ENCODE measurements at places on chromosomes 2 and 18.

- no peak for DNase-seq
Observed at GRCh38 chr2:237691029-237691907, 63.9 kb downstream of the LRRFIP1 start.

- no peak for DNase-seq
Observed at GRCh38 chr2:218428846-218429558, 10.1 kb downstream of the VIL1 start.

DNA sequence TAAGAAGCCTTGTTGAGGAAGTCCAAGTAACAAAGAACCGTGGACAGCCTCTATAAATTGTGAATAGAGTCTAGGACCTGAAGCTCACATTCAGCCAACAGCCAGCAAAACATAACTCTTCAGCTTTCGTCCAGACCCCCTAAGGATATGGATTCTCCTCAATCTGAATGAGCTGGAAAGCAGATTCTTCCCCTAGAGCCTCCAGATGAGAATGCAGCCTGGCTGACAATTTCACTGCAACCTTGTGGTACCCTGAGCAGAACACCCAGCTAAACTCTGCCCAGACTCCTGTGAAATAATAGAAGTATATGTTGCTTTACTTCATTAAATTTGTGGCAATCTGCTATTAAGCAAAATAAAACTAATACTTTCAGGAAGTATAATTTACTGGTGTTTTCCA, 483.5 kb upstream of the SLC8A1 start:
- DNase-seq = no peak

- DNase-seq = no peak
Observed at GRCh38 chr2:66890166-66890742, 455.3 kb downstream of the MEIS1 start.

DNA sequence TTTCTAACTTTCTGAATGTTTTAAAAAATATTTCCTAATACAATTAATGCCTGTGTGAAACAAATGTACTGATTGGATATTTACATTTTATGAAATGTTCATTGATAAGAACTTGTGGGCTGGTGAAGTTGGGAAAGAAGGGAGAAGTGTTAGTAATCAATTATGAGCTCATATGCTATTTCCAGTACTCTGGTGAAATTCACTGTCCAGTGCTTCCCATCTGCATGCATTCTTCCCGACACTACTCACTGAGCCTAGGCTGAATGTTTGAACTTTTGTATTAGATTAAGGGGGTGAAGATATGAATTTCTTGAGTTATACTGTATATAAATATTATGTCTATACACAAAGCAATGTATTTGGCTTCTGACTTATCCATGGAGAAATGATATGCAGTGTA, 36.0 kb downstream of the SKA1 start:
- DNase-seq = no peak

DNA sequence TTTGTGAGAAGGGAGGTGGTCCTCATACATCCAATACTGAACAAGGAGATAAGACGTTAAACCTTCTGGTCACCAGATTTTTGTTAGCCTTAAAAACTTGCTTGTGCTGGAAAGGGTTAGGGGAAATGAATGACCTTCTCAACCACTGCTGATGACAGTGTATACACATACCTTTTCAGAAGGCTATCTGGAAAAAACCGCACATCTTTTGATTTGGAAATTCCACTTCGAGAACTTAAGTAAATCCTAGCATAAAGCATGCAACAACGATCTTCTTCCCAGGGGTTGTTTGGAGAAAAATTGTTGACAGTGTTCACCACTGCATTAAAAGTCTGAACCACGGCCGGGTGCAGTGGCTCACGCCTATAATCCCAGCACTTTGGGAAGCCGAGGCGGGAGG, 7.6 kb downstream of the YWHAQ start:
- no peak for DNase-seq

- no peak for DNase-seq
Observed at GRCh38 chr18:25005541-25006403, 346.2 kb downstream of the ZNF521 start.

GRCh38 chr18:6487968-6488367, 73.3 kb upstream of the L3MBTL4 start:
- DNase-seq = no peak

- no peak for DNase-seq
Observed at GRCh38 chr2:108243566-108243965, 3.8 kb downstream of the SULT1C3 start.

DNA sequence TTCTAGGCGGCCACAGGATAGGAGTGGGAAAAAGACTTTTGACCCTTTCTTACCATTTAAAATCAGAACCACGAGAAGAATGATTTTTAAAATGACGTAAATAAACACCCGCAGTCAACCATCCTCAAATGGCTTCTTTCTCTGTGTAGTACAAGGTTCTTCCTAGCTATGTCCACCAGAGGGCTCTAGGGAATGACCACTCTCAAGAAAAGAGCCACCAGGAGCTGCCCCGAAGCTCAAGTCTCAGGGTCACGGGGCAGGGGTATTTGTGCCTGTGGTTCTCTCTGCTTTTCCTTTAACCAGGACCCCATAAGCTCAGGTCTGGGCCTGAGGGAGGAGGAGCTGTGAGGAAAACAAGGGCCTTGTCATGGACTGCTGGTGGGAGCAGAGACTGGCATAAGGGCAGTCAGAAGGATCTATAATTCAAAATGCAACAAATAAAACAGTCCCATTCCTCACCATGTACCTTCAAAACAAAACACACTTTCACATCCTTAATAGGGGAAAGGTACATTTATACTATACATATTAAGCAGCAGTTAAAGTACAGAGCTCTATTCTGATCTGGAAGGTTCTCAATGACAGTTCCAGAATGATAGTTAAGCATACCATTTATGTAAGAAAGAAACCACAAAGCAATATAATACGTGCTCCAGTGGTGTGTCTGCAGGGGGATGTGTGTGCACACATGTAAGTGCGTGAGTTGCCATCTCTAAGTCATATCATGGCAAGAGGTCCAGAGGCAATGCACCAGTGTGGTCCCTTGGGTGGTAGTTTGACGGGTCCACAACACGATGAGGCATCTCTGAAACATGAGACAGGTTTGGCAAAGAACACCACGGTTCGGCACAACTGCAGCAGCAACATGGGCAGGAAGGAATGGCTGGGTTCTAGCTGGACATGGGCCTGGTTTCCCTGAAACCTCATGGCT, 18.6 kb downstream of the LYPD1 start:
- DNase-seq = no peak

DNA sequence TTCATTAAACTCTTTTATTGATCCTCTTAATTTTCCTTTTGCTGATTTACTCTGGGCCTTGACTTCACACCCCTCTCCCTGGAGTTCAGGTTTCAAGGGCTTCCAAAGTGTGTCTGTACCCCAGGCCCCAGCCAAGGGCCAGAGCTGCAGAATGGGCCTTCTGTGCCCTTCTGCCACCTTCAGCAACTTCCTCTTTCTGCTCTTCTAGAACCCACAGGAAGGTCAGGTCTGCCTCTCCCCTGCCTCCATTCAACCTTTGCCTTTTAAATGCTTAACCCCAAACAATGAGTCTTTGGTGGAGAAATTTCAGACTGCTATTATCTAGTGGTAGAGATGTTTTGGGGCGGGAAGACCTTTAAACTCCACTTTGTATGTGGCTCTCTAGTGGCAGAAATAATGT, 63.1 kb downstream of the TSN start:
- no peak for DNase-seq

DNA sequence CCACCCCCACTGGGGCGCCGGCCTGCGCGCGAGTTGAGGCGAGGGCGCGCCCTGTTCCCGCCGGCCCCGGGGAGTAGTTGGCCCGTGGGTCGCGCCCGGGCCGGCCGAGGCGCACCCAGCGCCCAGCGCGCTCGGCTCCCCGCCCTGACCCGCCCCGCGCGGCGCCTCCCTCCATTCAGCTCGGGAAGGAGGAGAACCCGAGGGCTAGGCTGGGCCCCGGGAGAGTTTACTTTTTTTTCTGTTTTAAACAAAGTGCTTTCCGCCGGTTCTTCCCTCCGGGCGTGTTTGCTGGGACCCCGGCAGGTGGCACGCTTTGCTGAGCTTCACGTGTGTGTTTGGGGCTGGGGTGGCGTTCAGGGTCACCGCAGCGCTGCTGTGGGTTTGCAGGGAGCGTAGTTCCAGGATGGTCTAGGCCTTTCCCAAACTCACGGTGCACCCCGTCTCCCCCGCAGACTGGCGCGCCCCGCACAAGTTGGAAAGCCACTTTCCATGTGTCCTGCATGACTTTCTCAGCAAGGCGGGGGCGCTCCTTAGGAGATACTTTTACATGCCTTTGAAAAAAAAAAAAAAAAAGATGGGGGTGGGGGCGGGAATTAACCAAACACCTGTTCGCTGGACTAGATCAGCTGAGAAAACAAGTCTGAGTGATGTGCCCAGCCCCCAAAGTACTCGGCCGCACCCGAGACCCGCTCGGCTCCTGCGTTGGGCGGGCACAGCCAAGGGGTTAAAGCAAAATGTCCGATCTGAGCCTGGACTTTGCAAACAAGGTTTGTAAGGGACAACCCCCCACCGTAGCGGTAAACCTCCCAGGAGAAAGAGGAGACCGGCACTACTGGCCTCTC, 825 bp downstream of the ITGA6 start:
- DNase-seq = peak; percentile 56

- DNase-seq = no peak
Observed at GRCh38 chr2:33494155-33494779, 17.8 kb downstream of the RASGRP3 start.

DNA sequence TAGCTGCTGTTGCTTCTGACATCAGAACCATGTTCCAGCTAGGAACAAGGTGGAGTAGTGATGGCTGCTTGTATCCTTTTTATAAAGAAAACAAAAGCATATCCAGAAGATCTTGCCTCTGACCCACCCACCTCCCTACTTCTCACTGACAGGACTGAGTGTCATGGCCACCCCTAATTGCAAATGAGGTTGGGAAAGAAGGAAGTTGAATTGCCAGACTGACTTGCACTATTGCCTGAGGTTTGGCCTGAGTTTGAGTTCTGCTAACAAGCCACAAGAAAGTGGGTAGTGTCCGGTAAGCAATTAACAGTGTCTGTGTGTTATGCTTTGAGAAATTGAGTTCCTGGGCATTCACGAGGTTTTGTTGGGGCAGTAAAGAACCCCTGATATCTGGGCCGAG, 22.8 kb downstream of the SGPP2 start:
- DNase-seq = no peak

DNA sequence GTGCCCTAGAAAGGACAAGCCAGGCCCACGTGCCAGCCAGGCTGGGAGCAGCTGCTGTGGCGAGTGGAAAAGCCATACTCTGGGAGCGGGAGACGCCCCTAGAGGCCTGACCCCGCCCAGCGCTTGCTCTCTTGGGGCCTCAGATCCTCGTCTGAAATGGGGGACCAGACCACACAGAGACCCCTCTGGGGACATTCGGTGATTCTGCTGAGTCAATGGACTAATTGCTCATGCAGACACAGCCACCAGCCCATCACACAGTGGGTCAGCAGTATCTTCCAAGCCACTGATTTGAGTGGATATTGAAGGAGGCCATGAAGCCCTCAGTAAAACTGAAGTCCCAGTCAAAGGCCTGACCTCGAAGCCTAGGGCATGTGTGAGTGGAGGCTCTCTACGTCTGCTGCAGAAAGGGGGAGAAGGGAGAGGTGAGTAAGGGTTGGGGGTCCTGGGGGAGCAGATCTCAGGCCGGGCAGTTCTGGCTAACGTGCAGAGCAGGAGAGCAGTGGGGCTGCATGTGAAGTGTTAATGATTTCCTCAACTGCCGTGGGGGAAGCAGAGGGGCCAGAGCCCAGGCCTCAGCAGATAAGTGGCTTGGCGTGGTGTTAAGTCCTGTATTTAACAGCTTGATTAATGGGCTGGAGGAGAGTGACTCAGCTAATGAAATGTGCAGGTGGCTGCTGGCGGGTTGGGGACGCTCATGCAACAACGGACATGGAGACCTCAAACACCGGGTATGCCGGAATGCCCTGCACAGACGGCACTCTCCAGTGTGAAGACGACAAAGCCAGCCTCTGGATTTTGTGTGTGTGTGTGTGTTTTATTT, 104.4 kb upstream of the TWIST2 start:
- no peak for DNase-seq

- no peak for DNase-seq
Observed at GRCh38 chr2:239684996-239685395, 284.2 kb upstream of the HDAC4 start.

- no peak for DNase-seq
Observed at GRCh38 chr2:203893401-203893800, 25.8 kb downstream of the CTLA4 start.

DNA sequence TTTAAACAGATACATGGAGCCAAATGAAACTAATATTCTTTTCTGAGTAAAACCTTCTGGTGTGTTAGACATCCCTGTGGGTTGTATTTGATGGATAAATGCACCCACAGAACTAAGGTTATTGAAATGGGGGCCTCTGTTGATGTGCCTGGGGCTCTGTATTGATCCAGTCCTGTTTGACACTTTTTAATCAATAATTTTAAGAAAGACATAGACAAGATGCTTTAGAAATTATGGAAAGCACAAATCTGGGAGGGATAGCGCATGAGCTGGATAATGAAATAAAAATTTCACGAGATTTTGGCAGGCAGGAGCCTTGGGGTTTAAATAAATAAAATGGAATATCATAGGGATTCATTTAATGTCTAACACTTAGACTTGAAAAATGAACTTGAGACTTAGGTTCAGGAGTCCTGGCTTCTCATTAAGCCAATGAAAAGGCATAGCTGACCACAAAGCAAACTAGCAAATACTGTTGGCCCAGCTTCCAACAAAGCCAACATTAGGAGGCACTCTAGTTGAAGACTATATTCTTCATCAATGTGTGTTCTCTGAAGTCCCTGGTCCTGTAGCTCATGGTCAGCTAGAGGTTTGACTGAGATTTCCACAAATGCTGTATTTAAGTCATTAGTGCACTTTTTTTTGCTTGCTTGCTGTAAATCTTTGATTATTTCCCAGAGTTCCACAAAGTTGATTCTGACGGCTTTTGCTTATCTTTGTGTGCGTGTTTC, 64.2 kb upstream of the SH3RF3 start:
- DNase-seq = no peak

- DNase-seq = no peak
Observed at GRCh38 chr2:54557211-54557600, 101.1 kb downstream of the SPTBN1 start.

- DNase-seq = no peak
Observed at GRCh38 chr2:74777161-74777900, 56.6 kb upstream of the HK2 start.

DNA sequence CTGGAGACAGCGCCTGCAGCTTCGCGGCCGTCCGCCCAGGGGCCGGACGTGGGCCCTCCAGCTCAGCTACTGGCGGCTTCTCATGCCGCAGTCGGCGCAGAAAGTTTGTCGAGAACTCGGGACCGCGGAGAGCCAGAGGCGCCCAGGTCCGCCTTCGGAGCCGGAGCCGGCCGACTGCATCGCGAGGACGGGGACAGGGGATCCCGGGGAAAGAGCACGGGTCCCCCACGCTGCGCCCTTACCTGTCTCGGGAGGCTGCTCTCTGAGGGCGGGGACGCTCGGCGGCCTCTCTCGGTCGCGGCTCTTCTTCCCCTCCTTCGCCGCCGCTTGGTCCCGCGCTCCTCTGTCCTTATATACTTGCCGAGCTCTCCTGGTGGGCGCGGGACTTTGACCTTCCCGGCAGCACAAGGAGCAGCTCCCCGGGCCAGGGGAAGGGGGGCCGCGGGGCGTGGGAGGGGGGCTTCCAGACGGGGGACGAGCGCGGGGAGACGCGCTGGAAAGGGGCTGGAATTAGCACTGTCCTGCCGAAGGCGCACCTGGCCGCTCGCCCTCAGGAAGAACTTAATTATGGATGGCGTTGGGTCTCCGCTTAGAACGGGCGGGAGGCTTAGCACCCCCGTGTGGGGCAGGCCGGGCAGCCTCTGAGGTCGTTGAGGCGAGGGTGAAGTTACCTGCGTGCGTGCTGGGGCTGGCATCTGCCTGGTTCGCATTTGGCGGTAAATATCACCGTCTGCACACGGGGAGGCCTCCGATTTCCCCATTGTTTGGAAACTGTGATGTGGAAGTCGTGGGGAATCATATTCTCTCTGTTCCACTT, at the start of gene POMC:
Gene POMC (minus strand): TSS at position 325 of the 817 bp plus-strand sequence. CDS start 3,808 bp downstream, outside the sequence.
- peak; percentile 13 for DNase-seq

- no peak for DNase-seq
Observed at GRCh38 chr2:215530191-215530968, 94.5 kb upstream of the FN1 start.
